Suppressor macrophage treated with lipopolysaccharide for 4 hours (primary cell): ENCODE measurements at places on chromosomes 12 and 14.

DNA sequence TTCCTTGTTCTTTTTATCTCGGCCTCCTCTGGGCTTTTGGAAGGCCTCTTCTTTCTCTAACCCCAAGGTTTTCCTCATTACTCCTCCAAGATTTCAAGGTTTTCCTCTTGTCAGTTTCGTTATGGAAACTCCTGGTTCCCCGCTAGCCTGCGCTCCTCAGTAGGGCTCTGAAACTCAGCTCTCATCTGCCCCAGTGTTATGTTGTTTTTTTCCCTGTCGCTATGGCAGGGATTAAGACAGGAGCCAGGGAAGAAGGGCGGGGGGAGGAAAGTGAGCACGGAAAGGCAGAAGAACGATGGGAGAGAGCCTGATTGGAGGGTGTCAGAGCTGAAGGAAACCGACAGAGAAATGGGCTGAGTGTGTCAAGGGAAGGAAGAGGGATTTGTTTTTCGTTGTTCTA is 26.5 kb upstream of the JDP2 start:
- DNase-seq, result no peak

- no peak for DNase-seq
Measured at GRCh38 chr12:125172231-125172850, 107.1 kb downstream of the AACS start.

- no peak for DNase-seq
Measured at GRCh38 chr12:113298861-113299545, 35.9 kb downstream of the SLC8B1 start.

DNA sequence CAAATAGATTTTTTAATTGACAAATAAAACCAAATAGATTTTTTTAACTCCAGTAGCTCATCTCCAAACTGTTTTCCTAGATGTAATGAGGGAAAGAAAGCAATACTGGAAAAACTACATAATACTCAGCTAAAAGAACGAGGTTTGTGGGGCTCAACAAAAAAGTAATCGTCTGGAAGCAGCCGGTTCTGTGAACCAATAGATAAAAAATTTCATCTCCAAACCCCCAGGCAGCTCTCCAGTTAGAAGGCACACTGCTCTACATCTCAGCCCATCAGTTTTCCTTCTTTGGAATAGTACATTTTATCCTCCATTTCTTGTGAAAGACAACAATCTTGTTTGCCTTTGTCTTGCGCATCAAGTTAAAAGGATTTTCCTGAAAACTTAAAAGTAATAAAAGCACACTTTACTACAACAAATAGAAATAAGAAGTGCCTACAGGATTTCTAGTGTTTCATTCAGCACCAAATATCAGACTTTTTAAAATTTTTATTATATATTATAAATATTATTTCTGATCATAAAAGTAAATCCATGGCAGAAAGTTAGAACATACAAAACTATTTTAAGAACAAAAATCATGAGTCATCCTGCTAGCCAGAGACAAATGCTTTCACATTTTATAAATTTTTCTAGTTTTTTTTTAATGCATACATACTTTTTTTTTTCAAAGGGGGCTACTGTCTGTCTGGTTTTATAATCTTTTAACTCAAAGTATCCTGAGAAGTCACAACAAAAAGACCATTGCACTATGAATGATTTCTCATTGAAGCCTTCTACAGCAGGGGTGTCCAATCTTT is 67.7 kb downstream of the EPS8 start:
- no peak for DNase-seq

DNA sequence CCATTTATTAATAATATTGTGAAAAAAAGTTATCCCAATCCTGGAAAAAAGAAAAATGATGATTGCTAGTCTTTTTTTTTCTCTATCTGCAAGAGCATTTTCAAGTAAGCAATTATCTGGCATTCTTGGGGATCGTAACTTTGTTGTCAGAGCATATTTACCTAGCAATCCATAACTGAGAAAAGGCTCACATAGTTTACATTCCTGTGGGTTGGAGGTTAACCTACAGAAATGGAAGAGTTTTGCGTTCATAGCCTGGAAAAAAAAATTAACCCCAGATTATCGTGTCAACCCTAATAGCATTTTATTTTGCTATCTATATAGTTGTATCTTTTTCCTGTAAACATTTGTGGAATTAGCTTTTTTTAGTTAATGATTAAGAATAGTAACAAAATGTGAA is 292.3 kb downstream of the DAD1 start:
- DNase-seq, result no peak

DNA sequence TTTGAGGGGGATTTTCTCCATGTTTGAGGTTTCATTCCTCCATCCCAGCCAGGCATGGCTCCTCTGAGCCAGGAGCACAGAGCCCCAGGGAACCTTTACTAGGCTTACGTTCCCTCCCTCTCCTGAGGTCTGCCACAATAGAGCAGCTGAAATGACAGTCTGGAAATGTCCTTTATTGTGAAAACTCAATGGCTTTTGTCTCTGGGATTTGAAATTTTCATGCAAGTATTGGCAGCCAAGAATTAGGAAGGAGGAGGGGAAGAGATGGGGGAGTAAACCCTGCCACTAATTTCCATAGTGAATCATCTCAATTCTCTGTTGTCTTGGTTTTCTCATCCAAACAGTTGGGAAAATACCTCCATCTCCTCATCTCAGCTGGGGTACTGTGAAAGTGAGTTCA is 2.6 kb upstream of the PLEKHG3 start:
- no peak for DNase-seq

DNA sequence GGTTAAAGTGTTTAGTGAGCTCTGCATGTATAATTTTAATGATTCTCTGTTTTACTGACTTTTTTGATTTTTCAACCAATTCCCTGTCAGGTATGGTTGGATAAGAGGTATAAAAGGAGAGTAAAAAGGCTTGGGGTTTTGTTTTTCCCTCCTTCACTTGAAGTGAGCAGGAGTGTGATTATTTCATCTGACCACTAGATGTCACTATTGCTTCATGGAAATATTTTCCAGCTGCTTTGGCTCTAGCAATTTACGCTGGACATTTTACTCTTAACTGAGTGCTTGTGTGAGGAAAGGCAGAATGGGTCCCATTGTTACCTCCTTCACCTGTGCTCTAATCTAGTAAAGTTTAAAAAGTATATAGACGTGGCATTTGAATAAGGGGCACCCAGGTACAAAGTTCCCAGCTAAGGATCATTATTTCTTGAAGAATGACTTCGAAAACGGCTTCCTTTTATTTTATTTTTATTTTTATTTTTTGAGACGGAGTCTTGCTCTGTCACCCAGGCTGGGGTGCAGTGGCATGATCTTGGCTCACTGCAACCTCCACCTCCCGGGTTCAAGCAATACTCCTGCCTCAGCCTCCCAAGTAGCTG is 66.5 kb downstream of the TBC1D30 start:
- peak; percentile 75 for DNase-seq
